ENCODE measurements at places on chromosomes 12 and 14.

DNA sequence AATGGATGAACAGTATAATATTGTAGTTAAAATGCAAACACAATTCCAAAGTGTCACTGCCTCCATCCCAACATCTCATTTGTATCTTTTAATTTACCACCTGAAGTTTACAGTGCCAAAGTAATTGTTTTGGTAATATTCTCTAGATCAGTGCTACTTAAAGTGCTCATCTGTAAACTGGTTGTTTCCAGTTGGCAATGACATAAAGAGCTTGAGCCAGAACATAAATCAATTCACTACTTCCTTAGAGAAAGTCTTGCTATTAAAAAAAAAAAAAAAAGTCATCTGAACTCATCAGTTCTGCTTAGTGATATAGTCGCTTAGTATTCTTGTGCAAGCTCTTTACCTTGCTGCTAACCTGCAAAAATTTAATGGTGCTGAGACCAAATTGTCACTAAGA is 16.4 kb downstream of the PLCZ1 start:
- DNase-seq: no peak

GRCh38 chr12:88334271-88334670 is 192.2 kb downstream of the TMTC3 start:
- no peak for DNase-seq

DNA sequence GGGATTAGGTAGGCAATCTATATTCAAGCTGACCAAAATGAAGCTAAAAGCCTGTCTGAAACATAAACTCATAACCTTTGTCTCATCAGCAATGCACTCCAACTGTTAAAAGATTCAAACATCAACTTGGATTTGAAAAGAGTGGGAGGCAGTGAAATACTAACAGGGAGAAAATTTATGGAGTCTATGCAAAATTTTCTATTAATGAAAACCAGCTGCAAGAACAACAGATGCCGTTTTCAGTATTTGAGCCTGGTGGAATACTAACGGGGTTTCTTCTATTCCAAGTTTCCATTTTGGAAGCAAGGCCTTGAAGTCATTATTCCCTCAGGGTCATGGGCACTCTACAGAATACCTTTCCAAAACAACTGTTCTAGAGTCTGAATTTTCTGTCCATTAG is 88.3 kb downstream of the LRP6 start:
- no peak for DNase-seq

DNA sequence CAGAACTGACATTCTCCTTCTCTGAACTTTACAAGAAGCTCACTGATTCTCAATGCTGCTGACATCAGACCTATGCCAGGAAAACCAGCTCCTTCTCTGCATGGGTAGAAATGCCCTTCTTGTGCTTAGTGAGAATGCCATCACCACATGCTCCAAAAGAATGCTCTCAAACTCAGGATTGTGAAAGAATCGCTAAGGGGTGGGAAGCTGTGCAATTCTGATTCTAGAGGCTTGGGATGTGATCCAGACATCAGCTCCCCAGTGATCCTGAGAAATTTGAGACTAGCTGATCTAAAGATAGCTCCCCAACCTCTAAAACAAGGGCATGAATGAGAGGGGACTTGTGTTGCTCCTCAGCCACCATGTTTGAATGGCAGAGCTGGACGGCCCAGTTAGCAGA is 113.2 kb downstream of the DPF3 start:
- DNase-seq: no peak

DNA sequence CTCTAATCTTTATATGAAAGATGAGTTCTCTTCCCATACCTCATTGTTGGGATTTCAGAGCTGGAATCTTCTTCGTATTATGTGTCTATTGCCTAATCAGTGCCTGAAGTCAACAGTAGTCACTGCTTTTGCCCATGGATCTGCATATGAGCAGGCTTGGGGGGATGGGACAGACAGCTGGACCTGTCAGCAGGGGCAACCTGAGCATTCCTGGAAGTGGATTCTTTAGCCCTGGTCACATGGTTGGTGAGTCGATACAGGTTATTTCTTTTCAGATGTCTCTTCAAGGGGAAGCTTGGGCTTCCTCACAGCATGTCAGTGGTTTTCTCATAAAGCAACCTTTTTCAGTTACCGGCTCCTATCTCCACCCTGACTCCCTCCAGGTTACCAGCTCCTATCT is 97.3 kb upstream of the RBM19 start:
- DNase-seq: no peak

GRCh38 chr12:109020796-109021380 is at the start of gene SVOP:
Gene SVOP, minus strand, starts transcription at chr12:109021068. Its CDS starts 200 bp downstream, at chr12:109020868.
- peak; percentile 79 for DNase-seq

GRCh38 chr12:4086481-4086880 is 187.1 kb upstream of the CCND2 start:
- no peak for DNase-seq

DNA sequence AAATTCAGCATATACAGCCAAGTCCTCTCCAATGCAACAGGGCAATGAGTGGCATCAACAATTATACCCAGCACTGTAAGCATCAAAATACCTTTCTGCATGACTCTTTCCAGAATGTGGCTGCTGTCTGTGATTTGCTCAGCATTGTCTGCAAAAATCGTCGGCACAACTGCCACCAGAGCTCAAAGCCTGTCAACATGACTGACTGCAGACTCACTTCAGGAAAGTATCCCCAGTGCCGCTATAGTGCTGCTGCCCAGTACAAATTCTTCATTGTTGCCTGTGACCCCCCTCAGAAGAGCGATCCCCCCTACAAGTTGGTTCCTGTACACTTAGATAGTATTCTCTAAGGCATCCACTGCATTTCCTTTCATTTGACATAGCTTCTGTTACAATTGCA is 735 bp downstream of the RNASE6 start:
- DNase-seq: no peak

GRCh38 chr12:31233061-31233730 is 92.8 kb downstream of the SINHCAF start:
- no peak for DNase-seq

GRCh38 chr14:23712287-23712686 is 76.1 kb downstream of the DHRS2 start:
- DNase-seq: no peak

GRCh38 chr12:3483089-3483488 is 7.9 kb upstream of the PRMT8 start:
- DNase-seq: no peak

GRCh38 chr12:46493150-46493833 is 120.7 kb upstream of the SLC38A2 start:
- DNase-seq: no peak

- peak; percentile 84 for DNase-seq
Observed at GRCh38 chr14:37197421-37198272, at the start of gene MIPOL1. Gene MIPOL1, plus strand, starts transcription at chr14:37197937. Its CDS starts 49,952 bp downstream, at chr14:37247889.

DNA sequence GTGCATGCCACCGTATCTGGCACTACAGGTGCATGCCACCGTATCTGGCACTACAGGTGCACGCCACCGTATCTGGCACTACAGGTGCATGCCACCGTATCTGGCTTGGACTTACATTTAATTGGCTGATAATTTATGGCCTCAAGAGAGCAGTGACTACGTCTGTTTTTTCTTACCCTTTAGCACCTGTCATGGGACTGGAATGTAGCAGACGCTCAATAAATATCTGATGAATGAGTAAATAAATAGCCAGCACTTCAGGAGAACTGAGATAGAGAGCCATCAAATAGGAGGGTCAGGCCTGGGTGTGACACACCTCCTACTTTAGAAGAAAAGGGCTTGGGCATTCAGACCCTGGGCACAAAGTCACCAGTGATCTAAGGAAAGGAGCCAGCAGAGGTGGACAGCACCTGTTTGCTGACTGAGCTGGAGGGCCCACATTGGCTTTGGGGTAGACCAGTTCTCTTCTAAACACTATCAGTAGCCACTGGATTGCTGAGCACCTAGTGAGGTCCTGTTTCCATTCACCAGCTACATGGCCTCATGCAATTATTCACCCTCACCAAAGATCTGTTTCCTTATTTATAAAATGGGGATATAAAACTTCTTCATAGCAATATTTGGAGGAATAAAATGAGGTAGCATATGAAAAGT is 50.1 kb downstream of the RFX4 start:
- no peak for DNase-seq

DNA sequence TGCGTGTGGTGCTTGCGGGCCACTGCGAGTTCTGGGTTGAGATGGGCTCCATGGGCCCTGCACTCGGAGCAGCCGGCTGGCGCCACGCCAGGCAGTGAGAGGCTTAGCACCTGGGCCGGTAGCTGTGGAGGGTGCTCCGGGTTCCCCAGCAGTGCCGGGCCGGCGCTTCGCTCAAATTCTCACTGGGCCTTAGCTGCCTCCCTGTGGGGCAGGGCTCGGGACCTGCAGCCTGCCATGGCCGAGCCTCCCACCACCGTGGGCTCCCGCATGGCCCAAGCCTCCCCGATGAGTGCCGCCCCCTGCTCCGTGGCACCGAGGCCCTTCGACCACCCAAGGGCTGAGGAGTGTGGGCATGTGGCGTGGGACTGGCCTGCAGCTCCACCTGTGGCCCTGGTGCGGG is 375.7 kb downstream of the NELL2 start:
- no peak for DNase-seq

- DNase-seq: no peak
Observed at GRCh38 chr12:24760606-24761378, 188.1 kb downstream of the BCAT1 start.

- no peak for DNase-seq
Observed at GRCh38 chr14:69917287-69917686, 38.1 kb downstream of the SMOC1 start.

GRCh38 chr14:96821501-96821900 is 24.3 kb downstream of the VRK1 start:
- DNase-seq: no peak

DNA sequence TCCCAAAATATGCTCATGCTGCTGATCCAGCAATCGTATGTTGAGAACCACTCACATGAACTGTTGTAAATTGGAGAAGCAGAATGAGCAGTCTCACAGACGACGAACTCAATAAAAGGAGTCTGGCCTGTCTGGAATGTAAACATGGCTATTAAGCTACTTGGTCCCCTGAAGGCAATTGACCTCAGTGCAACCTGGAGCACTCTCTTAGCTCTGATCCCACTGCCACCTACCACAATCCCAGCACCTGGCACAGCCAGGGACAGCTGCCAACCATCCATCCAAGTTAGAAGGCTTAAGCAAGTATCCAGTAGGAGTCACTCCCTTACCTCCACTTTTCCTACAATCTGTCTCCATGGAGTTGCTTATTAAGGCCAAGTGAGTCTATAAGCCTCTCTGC is 406.9 kb upstream of the CLEC14A start:
- no peak for DNase-seq

DNA sequence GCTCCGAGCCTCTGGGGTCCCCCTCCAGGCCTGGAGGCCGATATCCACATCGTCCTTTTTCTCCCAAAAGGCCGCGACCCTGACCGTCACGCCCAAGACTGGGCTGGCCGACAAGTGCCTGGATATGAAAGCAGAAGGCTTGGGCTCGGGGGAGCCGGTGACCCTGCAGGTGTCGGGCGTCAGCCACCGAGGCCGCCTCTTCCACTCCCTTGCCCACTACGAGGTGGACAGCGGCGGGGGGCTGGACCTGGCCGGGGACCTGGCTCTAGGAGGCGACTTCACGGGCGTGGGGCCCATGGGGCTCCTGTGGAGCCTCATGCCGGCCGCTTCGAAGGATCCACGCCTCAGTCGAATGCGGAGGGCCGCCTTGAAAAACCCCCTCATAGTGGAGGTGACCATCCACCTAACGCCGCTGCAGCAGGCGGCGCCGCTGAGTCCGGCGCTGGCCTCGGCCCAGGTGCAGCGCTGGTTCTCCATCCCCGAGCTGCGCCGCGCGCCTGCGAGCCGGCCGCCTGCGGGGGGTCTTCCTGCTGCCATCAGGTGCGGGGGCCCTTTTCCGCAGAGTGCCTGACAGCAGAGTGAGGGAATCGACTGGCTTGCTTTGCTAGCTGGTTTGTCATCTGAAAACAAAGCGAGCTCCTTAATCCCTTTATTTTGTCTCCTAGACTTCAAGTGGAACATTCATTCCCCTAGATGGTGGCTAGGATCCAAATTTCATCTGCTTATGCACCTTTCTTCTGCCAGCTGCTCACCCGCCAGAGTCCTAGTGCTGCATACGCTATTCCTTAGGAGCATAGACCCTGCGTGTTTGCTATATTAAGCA is 10.6 kb upstream of the DNAL1 start:
- peak; percentile 35 for DNase-seq

- DNase-seq: no peak
Observed at GRCh38 chr12:49352351-49352750, 5.7 kb downstream of the DNAJC22 start.

DNA sequence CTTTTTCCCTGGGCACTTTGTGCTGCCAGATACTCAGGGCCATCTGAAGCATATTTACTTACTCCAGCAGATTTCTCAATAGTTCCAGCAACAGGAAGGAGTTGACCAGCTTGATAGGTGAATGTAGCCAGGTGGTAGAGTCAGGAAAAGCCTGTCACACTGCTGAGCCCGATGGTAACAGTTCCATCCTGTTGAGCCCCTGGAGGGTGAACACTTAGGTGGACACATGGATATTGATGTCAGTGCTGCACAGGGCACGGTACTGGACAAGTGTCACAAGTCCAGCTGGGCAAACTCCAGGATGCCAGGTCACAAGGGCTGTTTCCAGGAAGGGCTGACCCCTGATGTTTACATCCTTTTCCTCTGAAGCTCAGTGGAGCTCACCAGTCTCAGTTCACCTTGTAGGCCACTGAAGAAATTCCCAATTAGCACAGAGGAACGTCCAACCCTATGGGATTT is 2.3 kb upstream of the SMOC1 start:
- no peak for DNase-seq

DNA sequence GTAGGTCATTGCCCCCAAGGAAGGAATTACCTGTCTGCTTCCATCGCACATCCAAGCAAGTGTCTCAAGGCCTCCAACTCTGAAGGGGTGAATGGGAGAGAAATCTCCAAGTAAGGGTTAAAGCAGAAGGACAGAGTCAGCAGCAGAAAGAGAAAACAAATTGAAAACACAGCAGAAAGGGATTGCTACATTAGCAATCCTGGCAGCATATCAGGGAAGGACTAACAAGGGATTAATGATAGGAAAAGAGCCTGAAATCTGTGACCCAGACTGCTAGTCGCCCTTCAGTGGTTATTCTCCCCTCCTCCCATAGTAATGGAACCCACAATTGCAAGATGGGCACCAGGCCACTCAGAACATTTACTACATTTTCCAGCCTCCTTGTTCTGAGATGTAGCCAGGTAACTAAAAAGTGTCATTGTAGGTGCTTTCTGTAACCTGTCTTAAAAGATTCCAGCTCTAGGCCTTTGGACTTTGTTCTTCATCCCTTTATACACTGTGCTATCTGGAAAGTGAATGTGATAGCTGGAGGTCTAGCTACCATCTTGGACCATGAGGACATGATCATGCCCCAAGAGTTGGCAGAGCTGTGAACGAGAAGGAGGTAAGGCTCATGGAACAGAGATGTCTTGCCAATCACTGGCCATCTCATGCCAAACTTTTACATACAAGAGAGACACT is 36.0 kb downstream of the MAP3K9 start:
- no peak for DNase-seq

GRCh38 chr12:90333939-90334338 is 621.0 kb downstream of the CCER1 start:
- DNase-seq: no peak

All from NCI-H1092 (cell line).